Germinal center (tissue), 1 donor: ENCODE measurements at places on chromosomes 1 and 21.

GRCh38 chr1:88029899-88030298 is 654.2 kb upstream of the PKN2 start:
- no peak for DNase-seq

- DNase-seq, result no peak
Observed at GRCh38 chr1:55051621-55052020, 12.3 kb downstream of the PCSK9 start.

GRCh38 chr1:204962742-204963632 is 80.0 kb upstream of the CNTN2 start:
- DNase-seq, result peak; percentile 73

- DNase-seq, result no peak
Observed at GRCh38 chr1:12047120-12047876, 15.8 kb upstream of the TNFRSF8 start.

DNA sequence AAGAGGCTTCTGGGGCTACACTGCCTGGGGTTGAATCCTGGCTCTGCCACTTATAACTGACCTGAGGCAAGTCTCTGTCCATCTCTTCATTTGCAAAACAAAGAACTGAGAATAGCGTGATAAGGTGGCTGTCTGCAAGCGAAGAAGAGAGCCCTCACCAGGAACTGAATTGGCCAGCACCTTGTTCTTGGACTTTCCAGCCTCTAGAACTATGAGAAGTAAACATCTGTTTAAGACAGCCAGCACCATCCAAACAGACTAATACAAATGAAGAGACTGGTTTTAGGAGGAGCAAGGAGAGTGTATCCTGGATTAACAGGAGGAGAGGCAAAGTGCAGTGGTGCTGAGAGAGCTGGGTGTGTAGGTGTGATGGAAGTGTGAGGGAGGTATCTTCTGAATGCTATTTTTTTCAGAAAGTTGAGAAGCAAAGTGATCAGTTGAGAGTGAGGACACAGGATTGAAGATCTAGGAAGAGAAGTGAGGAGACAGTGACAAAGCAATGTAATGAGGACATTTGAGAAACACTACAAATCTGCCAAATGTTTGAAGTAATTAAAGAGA is 59.3 kb downstream of the CD58 start:
- DNase-seq, result no peak

DNA sequence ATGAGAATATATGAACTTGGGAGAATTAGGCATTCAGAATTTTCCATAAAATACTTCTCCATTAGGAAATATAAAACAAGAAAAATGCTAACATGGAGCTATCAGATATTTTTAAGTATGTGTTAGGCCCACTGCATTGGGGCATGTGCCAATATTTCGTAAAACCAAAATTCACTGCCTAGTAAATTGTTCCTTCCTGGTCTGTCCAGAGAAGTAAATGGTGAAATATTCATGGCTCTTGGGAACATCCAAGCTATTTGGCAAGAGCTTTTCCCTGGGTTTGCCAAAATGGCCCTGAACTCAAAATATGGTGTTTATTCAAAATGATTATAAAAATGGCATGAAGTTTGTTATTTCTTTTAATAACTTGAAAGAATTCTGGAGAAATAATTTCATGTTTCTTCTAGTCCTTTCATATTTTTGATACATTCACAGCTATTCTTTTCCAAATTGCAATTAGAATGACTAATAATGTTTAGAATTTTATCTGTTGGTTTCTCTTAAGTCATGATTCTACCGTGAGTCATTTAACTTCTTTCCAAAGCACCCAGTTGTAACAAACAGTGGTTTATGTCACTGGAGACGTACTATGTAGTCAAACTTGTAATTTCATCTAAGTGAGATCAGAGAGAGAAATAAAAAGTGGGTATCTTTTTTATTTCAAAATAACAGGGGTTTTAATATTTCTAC is 25.7 kb upstream of the SLC19A2 start:
- DNase-seq, result no peak

DNA sequence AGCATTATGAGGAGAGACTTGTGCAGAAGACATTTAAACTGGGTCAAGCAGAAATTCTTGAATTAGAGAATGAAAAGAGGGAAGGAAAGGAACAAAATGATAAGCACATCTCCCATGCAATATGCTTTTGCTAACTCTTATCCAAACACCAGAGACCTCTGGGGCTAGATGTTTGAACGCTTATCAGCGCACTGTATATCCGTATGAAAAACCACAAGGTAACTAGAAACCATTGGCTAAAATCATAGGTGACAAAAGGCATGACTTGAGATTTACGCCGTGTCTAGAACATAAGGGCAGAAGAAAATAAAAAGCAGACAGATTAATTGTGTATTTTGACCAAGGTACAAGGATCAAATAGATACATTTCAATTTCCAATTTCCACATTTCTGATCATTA is 38.0 kb upstream of the TIAM1 start:
- no peak for DNase-seq

DNA sequence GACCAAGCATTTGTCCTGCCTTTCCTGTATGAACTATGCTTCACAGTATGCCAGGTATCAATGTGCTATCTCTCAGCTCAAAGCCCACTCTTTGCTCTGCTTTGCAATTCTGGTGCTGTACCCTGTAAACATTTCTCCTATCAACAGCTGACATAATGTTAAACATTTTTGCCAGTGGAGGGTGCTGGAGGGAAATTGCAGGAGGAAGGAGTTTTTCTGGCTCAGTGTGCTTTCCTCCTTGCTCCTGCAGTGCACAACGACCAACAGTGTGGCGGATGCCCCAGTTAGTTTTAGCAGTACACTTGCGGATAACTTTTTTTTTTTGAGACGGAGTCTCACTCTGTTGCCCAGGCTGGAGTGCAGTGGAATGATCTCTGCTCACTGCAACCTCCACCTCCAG is 67.1 kb upstream of the PTGFRN start:
- no peak for DNase-seq

DNA sequence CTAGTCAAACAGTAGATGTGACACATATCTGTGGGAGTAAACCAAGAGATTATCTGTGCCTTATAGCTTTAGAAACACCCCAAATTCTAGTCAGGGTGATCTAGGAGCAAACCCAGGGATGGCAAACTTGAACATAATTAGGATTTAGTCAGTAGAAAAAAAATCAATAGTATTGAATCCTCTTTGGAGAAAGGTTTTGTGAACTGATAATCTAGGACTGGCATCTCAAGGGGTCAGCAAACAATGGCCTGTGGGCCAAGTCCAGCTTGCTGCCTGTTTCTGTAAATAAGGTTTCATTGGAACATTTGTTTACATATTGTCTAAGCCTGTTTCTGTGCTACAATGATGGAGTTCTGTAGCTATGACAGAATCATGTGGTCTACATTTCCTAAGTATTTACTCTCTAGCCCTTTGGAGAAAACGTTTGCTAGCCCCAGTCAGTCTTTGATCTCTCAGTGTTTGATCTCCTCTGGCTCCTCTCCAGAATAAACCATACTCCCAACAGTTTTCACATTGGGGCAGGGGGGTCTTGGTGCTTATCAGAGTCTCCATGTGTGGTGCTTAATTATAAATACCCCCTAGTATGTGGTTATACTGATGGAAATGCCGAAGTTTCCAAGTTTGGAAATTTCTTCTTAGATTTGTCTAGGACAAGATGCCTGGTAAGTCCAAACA is 385.8 kb downstream of the NTNG1 start:
- no peak for DNase-seq

GRCh38 chr1:181202986-181203555 is 114.6 kb downstream of the IER5 start:
- DNase-seq, result no peak
